ENCODE measurements at places on chromosomes 5 and 9. TPM values are rescaled to one million over a fixed set of nuclear protein-coding genes. Genes with fewer than 3 reads are reported as not detected.

DNA sequence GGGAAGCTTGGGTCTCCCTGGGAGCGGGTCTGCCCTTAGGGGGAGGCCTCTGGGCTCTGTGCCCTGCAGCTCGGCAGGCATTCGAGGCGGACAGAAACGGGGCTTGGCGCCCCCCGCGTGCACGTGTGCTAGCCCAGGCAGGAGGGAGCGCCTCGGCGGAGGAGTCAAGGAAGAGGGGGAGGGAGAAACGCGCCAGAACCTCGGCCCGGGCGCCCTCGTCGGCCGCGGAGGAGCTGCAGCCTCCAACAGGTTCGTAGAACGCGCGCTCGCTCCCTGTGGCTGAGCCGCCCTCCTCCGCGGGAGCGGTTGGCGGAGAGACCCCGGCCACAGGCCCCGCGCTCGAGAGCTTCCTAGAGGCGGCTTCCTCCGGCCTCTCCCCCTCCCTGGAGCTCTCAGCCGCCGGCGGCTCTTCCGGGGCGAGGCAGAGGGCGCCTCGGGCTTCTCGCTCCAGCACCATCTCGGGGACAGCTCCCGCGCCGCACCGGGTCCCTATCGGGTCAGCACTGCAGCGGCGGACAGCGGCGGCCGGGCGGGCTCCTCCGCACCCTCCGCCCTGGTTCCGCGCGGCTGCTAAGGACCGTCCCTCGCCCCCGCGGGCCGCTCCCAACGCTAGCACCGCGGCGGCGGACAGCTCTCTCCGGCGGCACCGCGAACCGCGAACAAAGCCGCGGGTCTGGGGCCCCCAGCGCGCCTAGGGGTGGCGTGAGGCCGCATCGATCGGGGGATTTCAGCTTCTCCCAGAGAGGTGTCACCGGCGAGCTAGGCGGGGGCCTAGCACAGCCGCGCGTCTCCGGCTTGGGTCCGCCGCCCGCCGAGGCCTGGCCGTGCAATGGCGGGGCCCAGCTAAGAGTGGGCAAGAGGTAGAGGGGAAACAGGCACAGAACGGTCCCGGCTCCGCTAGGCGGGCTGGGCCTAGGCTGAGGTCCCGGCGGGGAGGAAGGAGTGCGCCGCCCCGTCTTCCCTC is 74.6 kb upstream of the CPLX2 start:
- peak; percentile 32 for DNase-seq

DNA sequence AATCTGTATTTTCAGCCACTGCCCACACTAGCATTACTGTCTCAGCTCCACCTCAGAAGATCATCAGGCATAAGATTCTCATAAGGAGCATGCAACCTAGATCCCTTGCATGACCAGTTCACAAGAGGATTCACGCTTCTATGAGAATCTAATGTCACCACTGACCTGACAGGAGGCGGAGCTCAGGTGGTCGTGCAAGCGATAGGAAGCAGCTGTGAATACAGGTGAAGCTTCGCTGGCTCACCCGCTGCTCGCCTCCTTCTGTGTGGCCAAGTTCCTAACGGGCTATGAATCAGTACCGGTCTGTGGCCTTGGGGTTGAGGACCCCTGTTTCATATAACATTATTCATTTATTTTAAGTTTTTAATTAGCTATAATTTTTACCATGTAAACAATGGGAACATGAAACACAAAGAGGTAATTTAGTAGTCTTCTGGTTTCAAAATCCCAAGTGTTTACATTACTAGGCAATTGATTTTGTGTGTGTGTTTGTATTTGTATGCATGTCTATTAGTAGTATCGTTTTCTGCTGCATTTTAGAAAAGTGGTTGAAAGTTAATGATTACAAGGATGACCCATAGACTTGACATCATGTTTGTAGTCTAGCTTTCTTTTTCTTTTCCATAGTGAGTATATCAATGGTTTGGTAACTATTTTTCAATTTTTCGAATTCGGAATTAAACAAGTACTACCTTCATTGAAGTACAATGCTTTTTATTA is 159.4 kb downstream of the TENT4A start:
- no peak for DNase-seq

DNA sequence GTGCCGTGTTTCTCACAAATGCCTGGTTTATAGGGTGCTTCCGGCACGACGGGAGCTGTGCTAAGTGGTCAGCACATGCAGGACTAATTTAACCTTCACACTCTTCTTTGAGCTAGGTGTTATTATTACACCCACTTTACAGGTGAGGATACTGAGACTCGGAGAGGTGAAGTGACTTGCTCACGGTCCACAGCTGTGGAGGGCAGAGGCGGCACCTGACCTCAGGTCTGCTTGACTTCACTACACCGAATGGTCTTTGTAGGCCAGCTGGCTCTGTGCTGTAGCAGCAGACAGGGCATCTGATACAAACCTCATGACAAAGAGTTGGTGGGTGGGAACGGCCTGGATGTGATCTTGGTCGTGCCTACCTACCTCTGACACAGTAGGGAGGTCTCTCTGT is 102.0 kb upstream of the BOD1 start:
- no peak for DNase-seq

GRCh38 chr5:178216088-178216534 is 11.8 kb downstream of the HNRNPAB start:
- DNase-seq: no peak

- no peak for DNase-seq
These were observed 23.8 kb downstream of the LVRN start for GRCh38 chr5:115985802-115986757.

GRCh38 chr5:67093279-67093678 is 103.3 kb downstream of the CD180 start:
- DNase-seq: no peak

DNA sequence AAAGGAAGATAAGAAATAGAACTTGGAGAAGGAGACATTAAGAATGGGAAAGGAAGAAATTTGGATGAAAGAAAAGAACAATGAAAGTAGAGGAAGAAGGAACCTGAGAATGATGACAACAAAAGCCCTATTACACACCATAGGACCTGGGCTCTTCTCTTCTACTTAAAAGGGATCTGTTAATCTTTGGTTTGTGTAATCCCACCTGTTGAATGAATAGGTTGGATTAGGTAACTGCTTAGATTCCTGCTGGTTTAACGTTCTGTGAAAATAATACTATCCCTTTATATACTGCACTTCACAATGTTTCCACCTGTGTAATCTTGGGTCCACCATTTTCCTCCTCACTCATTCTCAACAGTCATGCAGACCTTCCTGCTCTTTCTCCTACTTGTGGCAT is 157.8 kb upstream of the ATP10B start:
- no peak for DNase-seq

GRCh38 chr5:150700246-150700593 is 642 bp downstream of the RBM22 start:
- DNase-seq: no peak

DNA sequence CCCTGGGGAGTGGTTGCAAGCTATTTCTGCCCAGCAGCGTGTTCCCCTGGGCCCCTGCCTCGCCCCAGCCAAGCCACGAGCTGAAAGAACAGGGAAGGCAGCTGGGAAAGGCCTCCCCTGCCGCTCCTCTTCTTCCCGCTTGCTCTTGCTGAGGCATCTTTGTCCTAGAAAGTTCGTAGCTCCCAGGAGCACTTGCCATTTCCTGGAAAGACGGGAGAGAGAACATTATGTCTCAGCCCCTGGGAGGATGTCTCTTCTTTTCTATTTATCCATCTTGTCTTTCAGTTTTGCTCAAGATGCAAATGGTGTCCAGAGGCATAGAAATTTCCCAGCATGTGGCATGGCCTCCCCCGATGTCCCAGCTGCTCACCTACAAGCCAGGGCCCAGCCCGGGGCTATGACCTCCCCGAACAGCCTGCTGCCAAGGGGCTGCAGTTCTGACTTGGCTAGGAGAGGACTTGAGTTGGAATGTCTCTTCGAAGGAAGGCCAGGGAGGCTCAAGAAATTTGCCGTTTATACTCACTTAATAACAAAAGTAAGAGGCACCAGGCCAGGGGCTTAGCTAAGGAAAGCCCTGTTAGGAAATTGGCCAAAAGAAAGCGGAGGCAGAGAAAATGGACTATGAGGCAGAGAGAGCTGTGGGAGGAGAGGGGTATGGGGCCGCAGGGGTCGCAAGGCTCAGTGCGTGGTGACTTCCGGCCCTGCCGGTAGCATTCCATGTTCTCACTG is 87.3 kb downstream of the LIFR start:
- no peak for DNase-seq

DNA sequence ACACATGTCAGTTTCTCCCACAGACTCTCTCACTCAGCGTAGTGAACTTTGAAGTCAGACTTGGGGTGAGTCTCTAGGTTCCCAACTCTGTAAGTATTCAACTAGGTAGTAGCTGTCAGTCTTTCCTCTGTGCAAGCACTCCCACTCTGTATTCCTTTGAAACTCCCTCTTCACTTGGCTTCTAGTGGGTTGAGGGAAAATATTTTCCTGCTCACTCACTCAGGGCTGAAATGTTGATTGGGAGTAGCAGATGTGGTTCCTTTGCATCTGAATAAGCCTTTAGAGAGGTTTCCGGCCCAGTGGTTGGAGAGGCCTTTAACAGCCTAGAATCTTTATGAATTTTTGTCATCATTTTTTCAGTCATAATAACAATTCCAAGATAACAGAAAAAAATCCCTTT is 18.1 kb upstream of the ARRDC3 start:
- no peak for DNase-seq

GRCh38 chr5:64977779-64978178 is 209.0 kb downstream of the CWC27 start:
- DNase-seq: no peak

GRCh38 chr9:72041775-72042194 is 18.6 kb downstream of the C9orf57 start:
- peak; percentile 92 for DNase-seq

DNA sequence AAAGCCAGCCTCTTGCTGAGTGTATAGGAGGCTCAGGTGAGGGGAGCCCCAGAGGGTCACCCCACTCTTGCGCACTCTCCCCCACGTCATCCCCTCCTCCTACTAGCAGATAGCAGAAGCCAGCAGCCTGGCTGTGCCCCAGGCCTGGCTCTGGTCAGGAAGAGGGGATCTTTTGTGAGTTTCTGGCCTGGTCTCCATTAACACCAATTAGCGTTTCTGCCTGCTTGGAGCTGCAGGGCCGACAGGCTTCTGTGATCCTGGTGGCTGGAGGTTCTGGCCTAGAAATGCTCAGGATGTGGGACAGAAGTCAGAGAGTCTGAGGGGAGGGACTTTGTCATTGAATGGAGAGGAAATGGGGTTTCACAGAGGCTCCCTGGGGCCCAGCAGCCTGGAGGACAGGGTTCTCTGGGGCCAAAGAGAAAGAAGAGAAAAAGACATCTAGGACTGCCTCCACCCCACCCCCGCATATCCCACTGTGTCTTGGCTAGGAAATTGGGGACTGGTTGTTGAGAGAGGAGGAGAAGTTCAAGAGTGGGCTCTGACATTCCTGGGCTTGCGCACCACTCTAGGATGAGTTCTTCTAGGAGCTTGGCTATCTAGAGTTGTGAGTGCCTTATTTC is 47.5 kb upstream of the ARAP3 start:
- no peak for DNase-seq

DNA sequence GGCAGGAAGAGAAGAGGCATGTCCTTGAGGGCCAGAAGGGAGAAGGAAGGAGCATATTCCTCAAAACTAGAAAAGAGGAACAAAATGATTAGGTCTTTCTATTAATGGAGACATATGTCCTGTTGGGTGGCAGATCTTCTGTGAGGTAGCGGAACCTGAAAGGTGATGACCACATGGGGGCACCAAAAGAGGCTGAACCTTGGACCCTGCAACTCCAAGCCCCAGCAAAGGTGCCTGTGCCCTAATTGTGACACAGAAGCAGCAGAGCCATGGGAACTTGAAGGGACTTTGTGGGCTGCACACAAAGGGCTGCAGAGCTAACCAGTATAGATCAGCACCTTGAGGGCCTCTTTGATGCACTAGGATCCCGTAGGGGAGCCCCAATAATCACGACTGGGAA is 158.0 kb downstream of the BAAT start:
- no peak for DNase-seq

DNA sequence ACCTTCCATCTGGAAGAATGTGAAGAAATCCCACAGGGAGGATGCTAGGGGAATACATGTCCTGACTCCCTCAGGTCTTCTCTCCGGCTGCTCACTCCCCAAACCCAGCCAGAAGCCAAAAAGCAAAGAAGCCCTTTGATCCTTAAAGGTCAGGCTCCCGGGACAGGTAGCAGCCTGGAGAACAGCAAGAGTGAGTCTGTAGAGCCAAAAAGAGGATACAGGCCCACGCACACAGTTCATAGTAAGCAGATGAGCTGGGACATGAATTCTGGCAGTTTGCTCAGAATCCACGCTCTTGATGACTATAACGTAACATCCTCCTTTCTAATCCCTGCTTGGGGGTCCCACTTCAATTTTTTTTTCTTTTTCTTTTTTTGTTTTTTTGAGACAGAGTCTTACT is 72.0 kb upstream of the SLC44A1 start:
- DNase-seq: no peak

- no peak for DNase-seq
These were observed 411.8 kb downstream of the CDH10 start for GRCh38 chr5:24232929-24233498.

DNA sequence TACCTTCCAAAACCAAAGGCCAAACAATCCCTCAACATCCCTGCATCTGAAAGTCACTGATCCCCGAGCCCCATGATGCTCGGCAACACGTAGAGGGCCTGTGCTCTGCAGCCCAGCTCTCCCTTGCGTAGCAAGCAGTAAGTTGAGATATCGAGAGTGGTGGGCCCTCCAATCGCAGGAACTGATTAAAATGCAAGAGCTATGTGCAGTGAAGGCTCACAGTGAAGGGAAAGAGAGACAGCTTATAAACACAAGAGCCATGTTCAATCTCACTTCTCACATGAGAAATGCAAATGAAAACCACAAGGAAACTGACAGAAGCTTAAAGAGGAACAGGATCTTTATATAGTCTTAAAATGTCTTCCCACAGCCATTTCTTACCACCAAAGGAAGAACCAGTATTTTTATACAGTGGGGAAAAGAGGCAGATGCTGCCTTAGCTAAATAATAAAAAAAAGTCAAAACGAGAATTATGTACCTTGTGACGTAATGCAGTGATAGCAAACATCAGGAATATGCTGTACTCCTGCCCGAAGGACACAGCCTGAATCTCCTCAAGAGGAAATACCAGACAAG is 24.6 kb downstream of the TTF1 start:
- DNase-seq: no peak

DNA sequence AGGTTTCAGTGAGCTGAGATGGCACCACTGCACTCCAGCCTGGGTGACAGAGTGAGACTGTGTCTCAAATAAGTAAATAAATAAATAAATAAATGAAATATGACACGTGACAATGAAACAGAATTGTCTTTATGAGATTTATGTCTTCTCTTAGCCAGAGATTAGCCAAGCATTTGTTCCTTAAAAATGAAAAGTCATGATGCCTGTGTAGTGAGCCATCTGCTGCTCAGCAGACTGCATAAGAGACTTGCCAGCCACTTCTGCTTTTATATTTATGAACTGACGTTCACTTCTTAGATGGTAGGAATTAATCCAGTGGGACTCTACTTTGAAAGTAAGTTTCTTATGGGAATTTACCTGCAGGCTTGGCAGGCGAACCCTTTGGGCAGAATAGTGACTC is 227.4 kb downstream of the NR3C1 start:
- no peak for DNase-seq

GRCh38 chr9:107929443-107929842 is 439.9 kb upstream of the KLF4 start:
- peak; percentile 92 for DNase-seq

GRCh38 chr5:82204567-82204966 is 73.6 kb downstream of the RPS23 start:
- no peak for DNase-seq

- no peak for DNase-seq
These were observed 315.8 kb upstream of the POU5F2 start for GRCh38 chr5:94057217-94057616.

GRCh38 chr9:129131300-129132145 is 20.3 kb downstream of the PTPA start:
- peak; percentile 67 for DNase-seq

Gene OTP
- not detected for total RNA-seq

Gene SLC4A9
- total RNA-seq: not detected

Gene TMOD1
- 4.9 TPM for total RNA-seq

Gene FAM120A
- total RNA-seq: 60.3 TPM

Gene DNAH5
- 0.04 TPM for total RNA-seq

Data from lower leg skin (tissue), 4 donors.